Upper lobe of left lung (tissue), 6 donors: ENCODE measurements at places on chromosomes 2 and 18.

DNA sequence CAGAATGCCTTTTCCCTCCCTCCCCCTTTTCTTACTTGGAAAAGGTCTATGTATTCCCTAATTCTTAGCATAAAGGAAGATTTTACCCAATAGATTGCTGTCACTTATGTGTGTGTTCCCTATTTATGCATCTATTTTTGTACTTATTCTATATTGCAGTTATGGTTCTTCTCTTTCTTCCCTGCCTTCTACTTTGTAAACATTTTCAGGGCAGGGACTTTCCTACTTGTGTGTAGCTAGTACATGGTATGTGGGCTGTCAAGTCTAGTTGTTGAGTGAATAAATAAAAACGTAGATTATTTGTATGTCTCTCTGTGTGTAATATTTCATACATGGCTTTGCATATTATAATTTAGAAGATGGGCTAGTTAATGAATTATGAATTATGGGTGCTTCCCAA lies 45.3 kb downstream of the PSMD14 start:
- DNase-seq = no peak

GRCh38 chr2:69501301-69501700 lies 64.1 kb upstream of the NFU1 start:
- no peak for DNase-seq

DNA sequence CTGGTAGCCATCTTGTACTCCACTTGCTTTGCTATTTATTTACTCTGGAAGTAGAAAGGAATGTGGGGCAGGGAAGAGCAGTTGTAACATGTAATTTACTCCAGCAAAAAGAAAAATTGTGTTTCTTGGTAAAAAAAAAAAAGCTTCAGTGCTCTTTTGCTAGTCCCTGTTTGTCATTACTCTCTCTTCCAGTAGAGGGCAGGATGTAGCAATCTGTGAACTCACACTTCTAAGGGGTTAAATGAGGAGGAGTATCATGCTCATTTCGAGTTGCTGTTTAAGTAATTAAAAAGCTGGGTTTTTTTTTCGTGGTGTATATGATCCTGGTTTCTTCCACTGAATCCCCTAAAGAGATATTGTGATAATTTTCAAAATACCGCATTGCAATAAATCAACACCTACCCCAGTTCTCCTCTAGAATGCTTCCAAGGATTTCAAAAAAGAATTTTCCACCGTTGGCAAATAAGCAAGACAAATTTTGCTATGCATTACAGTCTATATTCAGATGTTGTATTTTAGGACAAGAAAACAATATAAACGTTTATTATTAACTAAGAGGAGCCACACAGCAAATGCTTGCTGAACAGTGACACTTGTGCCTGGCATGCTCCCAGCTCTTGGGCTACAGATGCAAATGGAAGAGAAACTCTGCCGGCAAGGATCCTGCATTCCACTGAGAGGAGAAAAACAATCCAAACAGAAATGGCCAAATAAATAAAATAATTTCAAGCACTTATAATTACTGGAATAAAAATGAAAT lies 261.6 kb downstream of the ASXL3 start:
- no peak for DNase-seq

GRCh38 chr2:135818937-135819610 lies 17.9 kb downstream of the LCT start:
- no peak for DNase-seq

GRCh38 chr2:59176737-59177136 lies 935.6 kb upstream of the FANCL start:
- DNase-seq = no peak

DNA sequence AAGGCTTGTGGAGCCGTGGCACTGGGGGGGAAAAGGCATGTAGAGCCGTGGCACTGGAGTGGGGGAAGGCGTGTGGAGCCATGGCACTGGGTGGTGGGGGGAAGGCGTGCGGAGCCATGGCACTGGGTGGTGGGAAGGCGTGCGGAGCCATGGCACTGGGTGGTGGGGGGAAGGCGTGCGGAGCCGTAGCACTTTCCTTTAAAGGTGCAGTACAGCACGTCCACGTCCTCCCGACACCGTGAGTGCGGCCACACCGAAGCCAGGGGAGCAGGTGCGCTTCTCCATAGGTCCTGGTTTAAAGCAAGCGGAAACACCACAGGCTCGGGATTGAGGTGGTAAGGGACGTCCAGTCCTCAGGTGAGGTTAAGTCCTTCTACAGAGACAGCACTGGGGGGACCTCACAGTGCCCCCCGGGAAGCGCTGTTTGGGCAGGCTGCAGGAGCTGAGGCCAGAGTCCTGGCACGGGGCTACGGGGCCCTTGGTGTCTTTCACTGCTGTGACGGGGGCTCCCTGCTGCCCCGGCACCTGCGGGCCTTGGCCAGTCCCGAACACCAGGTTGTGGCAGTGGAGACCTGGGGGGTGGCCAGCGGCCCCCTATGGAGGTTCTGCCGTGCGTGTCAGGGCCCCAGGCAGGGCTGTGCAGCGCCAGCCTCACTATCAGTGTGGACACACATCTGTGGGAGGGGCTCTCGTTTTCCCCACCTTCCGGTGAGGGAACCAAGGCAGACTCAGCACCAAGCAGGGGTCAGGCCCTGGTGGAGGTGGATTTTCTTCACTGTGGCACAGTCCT lies 93.0 kb upstream of the CTDP1 start:
- DNase-seq = peak; percentile 79

DNA sequence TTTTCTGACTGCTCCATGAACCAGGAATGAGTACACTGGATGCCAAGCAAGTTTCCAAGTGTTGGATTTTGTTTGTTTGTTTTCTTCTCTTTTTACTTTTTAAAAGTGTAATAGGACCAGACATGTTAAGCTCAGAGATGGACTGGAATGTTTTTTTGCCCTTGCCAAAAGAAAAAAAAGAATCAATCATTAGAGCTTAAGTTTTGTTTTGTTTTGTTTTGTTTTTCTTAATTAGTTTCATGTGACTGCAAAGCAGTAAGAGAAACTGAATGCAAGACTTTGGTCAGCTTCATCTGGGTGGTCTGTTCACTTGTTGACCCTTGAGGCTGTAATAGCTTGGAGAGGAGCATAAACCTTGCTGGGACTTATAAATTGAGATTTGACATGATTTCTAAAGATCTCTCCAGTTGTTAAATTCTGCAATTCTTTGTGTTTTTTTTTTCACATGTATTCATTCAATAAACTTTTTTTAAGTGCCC lies 42.4 kb upstream of the SLC1A4 start:
- no peak for DNase-seq

DNA sequence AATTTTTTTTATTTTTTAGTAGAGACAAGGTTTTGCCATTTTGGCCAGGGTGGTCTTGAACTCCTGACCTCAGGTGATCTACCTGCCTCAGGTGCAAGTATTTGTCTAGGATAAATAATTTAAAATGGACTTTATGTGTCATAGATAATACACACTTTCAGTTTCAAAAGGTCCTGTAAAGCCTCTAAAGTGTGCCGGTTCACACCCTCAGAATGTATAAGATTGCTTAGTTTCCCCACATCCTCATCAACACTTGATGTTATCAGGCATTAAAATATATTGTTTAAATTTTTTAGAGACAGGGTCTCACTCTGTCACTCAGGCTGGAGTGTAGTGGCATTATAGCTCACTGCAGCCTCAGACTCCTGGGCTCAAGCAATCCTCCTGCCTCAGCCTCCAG lies 170.5 kb downstream of the ANKRD44 start:
- DNase-seq = no peak

DNA sequence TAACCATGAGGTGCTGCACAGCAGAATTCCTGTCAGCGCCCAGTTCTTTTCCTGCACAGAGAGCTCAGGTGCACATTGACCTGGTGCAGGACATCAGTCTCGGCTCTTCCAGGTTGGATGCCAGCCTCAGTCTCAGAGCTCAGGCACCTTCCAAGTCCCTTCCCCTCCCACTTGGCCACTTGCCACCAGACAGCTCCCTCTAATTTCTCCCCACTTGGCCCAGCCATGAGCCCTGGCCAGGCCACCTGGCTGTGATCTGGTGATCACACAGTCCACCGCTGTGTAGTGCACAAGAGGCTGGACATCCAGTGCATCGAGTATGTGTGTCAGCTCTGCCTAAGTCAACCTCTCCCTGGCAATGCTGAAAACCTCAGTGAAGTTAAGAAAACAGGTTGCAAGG lies 336.6 kb upstream of the MYT1L start:
- no peak for DNase-seq

DNA sequence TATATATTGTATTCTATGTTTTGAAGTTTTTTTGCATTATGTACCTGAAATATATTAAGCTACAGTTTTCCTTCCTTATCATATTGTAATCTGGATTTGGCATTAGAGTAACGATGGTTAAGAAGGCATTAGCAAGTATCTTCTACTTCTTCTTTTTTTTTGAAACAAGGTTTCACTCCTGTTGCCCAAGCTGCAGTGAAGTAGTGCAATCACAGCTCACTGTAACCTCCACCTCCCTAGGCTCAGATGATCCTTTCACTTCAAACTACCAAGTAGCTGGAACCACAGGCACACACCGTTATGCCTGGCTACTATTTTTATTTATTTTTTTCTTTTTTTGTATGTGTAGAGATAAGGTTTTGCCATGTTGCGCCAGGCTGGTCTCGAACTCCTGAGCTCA lies 201.1 kb downstream of the ZNF804A start:
- no peak for DNase-seq

DNA sequence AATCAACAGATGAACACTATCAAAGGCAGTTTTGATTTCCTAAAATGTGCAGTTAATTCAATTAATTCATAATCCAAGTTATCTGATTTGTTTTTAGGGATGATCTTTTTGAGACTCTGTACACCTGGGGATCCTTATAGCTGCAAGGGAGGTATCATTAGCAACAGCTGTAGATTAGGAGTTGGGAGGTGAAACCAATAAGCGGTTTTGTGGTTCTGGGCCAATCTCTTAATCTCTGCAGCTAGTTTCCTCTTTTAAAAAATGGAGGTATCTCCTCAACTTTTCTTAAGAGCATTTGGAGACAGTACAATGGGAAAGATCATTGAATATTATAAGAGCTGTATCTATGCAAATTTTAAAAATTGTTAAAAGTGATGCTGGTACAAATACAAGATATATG lies 126.0 kb downstream of the MC4R start:
- no peak for DNase-seq

DNA sequence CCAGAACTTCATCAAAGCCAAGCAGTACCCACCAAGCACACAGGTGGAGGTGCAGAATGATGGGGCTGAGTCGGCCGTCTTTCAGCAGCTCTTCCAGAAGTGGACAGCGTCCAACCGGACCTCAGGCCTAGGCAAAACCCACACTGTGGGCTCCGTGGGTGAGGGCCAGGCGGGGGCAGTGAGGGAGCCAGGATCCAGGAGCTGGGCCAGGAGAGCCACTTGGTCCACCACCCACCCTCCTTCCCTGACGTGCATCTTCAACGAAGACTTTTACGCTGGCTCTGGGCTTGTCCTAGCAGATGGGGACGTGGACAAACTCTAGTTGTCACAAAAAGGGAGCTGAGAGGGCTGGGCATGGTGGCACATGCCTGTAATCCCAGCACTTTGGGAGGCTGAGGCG lies 11.8 kb downstream of the VIL1 start:
- no peak for DNase-seq

GRCh38 chr2:163369111-163369510 lies 366.7 kb downstream of the FIGN start:
- DNase-seq = no peak

GRCh38 chr2:239912171-239912937 lies 112.8 kb downstream of the NDUFA10 start:
- DNase-seq = no peak

DNA sequence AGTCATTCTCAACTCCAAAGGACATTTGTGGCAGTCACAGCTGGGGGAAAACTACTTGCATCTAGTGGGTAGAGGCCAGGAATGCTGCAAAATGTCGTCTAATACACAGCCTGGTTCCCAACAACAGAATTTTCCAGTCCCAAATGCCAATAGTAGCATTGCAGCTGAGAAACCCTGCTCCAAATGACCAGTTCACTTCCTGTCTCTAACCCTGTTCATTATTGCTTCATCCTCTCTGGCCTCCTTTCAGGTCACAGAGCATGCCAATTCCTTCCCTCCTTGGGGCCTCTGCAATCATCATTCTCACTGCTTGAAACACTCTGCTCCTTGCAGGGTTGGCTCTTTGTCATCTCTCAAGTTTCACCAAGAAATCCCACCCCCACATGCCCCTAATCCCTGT lies 139.1 kb downstream of the IRS1 start:
- no peak for DNase-seq

- DNase-seq = no peak
These were observed 22.5 kb upstream of the RAB31 start for GRCh38 chr18:9685615-9685890.

DNA sequence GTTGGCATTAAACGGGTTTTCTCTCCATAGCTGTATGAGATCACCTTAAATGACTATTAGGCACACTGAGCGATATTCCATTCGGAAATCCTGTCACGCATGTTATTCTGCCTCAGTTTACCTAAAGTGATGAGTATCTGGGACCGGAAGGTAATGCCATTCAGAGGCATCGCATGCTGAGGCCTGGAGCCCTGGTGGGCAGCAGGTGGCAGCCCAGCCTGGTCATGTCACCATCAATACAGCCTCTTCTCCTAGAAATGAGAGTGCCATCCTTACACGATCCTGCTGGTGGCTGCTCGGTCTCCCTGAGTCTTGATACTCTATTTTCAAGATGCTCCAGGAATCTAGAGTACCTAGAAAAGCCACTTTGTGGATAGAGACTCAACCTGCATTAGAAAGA lies 119.8 kb downstream of the EIPR1 start:
- no peak for DNase-seq

DNA sequence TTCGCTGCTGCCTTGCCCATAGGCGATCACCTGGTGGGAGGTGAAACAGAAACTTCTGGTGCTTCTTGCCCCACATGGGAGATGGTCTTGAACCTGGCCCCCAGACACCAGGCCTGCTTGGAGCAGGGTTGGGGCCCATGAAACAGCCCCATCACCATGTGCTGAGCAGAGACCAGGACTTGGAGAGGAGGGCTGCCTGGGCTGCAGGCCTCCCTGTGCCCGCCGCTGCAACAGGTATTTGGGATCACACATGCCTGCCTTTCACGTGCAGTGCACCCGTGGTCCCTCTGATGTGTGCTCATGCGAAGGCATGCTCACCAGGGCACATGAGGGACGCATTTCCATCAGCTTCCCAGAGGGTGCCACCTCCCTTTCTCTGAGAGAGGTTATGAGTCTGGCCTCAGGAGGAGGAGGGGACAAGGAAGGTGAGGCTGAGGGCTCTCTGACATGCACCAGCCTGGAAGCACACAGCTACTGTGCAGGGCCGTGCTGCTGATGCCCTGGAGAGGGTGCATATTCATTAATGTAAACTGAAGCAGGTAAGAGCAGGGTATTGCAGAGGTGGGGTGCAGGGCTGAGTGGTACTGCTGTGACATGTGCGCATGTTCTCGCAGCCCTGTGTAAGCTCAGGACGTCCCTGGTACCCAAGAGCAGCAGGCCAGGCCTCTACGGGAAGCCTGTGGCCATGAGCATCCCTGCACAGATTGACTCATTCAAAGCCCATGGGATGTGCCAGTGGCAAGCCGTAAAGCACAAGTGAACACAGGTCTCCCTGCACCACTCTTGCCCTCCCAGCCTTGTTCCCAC lies 4.2 kb upstream of the OXER1 start:
- no peak for DNase-seq

DNA sequence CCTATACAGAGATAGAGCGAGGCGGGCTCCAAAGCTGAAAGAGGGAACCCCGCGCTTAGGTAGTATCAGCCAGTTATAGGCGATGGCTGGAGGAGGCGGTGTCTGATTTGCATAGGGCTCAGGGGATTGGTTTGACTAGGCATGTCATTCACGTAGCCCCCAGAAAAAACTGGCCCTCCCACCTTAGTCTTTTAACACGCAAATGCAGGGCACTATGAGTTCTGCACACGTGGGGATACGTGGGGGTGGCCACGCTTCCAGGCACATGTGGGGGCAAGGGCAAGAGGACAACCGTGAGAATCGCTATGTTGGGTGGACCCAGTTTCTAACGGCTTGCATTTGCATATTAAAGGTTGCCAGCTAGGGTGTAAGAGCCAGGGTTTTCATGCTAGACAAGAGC lies 56.7 kb upstream of the MSTN start:
- peak; percentile 22 for DNase-seq
